ENCODE measurements at places on chromosomes 2 and 18.

- no peak for DNase-seq
Measured at GRCh38 chr2:190820416-190820815, 60.2 kb upstream of the GLS start.

DNA sequence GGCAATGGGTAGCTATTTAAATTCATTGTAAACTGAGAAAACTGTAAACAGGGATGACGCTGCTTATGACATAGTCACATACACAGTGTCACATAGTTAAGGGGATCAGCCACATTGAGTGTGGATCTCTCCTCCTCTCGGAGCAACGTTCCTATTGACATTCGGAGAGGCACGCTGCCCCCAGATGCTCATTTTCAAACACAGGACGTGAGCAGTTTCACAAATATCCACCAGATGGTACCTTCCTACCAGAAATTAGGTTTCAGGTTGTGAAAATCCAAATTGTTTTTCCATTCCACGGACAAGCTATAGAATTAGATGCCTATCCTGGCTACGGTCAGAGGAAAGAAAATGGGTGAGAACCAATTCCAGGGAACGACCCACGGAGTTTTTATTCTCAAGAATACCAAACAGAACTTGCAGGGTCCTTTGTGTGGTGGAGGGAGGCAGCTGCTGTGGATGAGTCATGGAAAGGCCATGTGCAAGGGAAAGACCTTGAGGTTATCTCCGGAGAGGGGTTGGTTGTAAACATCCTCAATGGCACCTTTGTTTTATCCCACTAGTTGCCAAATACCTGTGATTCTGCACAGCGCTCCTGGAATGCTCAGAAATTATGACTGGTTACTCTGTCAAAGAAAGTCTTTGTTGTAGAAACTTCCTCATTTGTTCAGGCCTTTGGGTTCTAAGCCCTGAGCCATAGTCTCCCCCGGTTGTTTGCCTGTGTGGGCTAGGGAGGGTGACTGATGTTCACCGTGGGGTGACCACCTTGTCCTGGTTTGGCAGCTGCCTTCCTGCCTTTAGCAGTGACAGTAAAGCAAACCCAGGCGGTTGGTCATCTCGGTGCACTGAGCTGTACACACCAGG lies 88.0 kb downstream of the ACTR3 start:
- DNase-seq = no peak

DNA sequence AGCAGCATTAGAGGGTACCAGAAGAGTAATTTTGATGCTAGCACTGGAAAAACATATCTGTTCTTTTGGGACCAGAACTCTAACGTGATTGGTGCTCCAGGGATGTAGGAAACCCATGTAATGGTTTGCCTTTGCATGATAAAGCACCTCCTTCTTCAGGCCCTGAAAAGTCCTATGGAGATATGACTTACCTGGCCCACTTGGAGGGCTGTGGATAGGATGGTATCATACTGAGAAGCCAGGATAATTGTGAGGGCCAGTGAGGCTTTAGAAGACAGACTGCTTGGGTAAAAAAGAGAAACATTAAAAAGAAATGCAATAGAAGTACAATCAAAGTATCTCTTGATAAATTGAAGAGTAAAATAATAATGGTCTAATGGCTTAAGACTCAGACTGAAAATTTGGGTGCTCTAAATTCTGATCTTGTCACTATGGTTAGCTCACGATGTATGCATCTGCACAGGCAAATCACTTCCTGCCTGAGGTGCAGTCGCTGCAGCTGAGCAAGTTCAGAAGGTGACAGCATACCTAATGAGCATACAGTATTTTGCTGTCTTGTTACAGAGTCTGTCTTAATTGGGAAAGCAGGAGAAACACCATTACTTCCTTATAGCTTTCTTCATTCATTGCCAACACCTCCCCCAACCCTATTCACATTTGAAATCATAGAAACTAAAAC lies 371.5 kb downstream of the NUP35 start:
- DNase-seq = no peak

- DNase-seq = peak; percentile 71
Measured at GRCh38 chr18:33231474-33232317, 208.8 kb downstream of the CCDC178 start.

DNA sequence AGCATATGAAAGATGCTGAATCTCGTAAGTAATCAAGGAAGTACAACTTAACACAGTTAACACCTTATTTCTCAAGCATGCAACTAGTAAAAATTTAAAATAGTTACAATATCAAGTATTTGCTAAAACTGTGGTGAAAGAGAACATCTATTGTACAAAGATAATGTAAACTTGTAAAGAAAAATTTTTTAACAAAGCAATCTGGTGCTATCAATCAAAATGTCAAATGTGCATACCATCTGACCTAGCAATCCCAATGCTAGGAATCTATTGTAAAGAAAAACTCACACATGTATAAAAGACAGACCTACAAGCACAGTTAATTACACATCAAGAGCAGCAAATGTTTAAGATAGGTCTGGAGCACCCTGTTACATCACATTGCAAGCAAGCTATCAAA lies 90.1 kb downstream of the SLC66A3 start:
- DNase-seq = no peak

DNA sequence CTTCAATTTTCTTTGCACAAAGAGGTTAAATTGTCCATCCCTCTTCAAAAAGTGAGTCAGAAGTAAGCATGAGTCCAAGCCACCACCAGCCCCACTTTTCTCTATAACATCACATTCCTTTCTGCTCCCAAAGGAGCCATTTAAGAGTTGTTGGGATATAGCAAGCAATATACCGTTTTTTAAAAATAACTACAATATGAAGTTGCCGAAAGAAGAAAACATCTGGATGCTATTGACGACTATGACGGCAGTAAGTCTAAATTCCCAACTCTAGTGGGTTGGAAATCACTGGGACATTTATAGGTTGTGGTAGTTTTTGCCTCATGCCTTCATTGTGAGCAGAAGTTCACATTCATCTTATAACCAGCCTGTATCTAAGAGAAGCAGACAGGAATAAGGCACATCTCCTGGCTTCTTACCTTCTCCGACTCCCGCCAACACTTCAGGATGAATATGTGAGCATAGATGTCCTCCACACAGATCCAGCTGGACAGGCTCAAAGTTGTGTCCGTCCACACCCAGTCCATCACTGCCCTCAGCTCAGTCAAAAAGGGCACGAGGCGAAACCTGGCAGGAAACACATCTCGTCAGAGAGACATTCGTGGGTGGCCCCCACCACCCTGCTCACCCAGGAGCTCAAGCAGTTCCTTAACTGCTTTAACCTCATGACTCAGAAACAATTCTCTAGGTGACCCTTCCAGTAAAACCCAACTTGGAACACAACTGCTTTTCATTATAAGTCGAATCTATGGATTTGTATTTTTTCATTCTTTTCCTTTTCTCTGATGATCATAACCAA lies 163.6 kb downstream of the NAPG start:
- no peak for DNase-seq

DNA sequence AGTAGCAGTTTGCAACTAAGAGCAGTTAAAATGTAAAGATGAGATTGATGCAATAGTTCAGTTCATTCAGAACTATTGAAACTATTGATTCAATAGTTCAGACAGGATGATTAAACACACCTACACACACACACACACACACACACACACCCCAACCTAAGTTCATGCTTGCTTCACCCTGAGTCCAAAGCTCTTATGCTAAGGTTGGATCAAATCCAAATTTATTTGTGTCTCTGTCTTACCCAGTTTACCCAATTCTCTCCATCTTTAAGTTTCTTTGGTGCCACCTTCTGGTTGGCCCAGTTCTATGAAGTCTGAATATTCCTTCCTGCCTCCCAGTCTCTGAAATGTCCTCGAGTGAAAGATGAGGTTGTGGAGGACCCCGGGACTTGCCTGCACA lies 5.1 kb downstream of the SERPINB8 start:
- no peak for DNase-seq

DNA sequence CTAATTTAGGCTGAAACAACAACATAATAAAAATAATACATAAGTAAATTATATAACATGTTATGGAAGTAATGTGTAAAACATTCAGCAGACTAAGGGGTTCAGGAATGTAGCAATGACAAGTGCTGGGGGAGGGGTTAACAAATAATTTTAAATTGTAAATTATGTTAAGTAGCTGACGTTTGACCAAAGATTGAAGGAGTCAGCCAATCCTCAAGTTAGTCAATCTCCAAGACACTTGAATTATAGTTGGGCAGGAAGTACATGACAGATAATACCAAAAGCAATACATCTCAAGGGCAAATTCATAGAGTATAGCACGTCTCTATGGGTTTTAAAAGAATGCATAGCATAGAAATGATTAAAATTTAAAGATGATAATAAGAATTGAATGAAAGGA lies 89.1 kb downstream of the KCNH7 start:
- DNase-seq = no peak

- DNase-seq = peak; percentile 39
Measured at GRCh38 chr18:49013291-49013691, 62.5 kb upstream of the SMAD7 start.

- peak; percentile 74 for DNase-seq
Measured at GRCh38 chr2:231674587-231675338, 33.6 kb upstream of the PTMA start.

DNA sequence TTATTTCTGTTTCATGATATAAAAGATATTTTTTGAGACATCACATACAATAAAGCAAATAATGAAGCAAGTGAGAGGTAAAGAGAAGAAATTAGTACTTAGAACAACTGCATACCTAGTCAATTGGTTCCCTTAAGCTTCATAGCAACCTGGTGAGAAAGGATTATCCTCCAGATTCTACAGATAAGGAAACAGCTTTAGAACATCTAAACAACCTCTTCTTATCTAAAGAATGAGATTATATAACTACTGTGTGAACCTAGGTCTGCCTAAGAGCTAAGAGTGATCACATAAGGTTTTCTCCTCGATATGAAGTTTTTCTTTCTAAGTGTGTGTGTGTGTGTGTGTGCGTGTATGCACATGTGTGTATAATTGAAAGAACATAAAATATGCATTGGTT lies 265.1 kb downstream of the NOL4 start:
- no peak for DNase-seq

DNA sequence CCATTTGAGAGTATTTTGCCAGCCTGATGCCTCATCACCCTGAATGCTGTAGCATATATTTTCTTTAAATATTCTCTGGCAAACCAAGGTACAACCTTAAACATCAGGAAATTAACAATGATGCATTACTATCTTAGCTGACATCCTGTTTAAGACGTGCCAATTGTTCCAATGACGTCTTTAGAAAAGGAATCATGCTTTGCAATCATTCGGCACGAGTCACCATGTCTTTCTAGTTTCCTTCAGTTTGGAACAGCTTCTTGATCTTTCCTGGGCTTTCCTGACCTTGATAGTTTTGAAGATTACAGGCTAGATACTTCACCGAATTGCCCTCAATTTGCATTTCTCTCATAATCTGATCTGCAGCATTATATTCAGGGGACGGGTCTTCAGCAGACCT lies 88.2 kb upstream of the GLI2 start:
- DNase-seq = no peak

GRCh38 chr2:169203952-169204351 lies 134.6 kb downstream of the DHRS9 start:
- DNase-seq = no peak

DNA sequence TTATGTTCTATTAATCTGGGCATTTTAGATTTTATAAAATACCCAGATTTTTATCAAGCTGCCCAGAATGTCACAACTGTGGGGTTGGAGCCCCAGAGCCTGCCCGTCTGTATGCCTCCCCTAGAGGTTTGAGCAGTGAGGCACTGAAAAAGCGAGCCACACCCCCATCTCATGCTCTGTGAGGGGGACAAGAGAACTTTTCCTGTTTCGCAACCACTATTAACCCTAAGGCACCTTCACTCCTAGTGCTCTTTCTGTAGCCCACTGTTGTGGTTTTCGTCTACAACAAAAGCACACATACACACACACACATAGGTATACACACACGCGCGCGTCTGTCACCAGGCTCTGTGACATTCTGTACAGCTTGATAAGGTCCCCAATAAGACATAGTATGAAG lies 38.0 kb downstream of the DCDC2C start:
- no peak for DNase-seq

- no peak for DNase-seq
Measured at GRCh38 chr2:132373391-132374135, 43.0 kb upstream of the GPR39 start.

- no peak for DNase-seq
Measured at GRCh38 chr2:208584378-208584985, 177.9 kb downstream of the PTH2R start.

GRCh38 chr2:114056294-114057143 lies 166.6 kb downstream of the ACTR3 start:
- DNase-seq = no peak

DNA sequence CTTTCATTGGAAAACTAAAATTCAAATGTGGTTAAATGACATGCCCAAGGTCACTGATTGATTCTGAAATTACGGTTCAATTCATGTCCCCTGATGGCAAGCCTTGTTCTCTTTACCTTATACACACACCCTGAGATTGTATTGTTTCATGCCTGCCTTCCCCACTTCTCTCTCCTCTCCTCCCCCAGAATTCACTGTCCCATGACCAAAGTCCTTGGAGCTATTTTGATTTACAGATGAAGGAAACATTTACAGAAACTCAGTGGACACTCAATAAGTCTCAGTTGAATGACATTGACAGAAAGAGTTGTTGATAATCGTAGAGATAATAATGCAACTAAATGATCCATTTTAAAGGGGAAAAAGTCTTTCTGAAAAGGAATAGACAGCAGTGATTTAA lies 33.1 kb upstream of the SIX2 start:
- DNase-seq = no peak

DNA sequence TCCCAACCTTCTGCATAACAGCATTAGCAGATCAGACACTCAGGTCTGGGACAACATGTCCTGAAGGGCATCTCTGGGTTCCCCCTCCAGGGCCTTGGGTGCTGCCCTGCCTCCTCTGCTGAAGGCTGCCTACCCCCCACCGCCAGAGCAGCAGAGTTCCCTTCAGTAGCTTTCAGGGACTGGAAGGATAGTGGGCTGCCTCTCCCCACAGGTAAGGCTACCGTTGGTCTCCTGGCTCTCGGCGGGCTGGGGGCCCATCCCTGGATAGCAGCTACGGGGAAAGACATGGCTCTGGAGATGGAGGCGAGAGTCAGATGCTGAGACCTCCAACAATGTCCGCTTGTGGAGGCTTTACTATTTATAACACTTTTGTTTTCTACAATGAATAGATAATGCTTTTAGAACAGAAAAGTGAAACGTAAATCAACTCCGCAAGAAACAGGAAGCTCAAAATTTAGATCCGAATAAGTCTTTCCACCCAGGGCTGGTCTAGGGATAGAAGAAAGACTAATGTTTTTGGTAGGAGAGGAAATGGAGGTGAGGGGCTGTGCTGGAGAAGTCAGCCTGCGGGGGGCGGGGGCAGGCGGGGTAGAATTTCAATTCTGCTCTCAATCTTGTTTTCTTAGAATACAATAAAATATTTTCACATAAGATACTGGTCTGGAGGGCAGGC lies 58.4 kb downstream of the ARL4C start:
- DNase-seq = no peak

GRCh38 chr18:28712796-28713425 lies 536.0 kb upstream of the CDH2 start:
- DNase-seq = no peak

DNA sequence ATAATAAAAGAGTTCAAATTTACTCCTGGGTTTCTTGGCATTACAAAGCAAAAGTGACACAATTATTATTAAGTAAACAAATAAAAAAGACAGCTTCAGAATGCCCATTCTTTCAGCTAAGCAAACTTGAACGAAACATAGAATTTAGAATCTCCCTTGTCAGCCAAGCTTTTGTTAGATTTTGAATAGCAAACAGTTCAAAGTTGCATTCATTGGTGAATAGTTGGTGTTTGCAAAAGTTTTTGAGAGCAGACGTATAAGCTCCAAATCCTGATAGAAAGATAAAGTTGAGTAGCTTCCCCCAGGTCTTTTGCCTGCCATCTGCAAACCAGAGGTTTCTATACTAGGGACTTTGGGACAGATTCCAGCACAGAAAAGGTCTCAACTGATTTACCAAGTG lies 434.3 kb upstream of the TNP1 start:
- no peak for DNase-seq
